ENCODE measurements at places on chromosomes 7 and 10.
A peak's percentile ranks its signal among the peaks of the same experiment; 100 is the strongest.

DNA sequence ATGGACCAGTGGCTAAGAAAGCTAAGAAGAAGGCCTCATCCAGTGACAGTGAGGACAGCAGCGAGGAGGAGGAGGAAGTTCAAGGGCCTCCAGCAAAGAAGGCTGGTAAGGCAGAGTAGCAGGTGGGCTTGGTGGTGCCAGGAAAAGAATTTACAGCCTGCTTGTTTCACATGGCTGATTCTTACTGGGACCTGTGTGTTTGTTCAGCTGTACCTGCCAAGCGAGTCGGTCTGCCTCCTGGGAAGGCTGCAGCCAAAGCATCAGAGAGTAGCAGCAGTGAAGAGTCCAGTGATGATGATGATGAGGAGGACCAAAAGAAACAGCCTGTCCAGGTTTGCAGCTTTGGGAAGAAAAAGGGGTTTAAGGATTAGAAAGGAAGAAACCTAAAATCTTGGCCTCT, 5.0 kb downstream of the NOLC1 start:
- DNase-seq = no peak
- peaks cover 8% of the 10 kb centered on the region for H3K4me1 ChIP-seq
- no peaks in the 10 kb centered on the region for H3K27me3 ChIP-seq
- H3K36me3 ChIP-seq = peaks cover 33% of the 10 kb centered on the region

DNA sequence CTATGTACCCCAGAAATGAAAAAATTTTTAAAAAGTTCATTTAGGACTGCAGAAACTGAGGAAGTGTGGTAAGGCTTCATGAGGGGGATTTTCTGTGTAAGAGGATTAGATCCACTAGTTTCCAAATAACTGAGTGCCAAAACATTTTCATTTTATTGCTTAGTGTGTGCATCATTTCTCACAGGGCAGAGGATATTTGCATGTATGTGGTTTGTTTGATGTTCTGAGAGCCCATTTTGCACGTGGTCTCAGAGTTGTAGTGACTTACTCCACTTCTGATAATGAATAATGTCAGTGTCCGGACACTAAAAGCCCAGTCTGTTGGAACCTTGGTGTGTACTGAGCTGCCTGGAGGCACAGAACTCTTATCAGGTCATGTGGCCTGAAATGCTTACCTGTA, 299.9 kb downstream of the AUTS2 start:
- no peaks in the 10 kb centered on the region for H3K4me1 ChIP-seq
- H3K27ac ChIP-seq = no peak overlapping the region
- no peak overlapping the region for H3K4me3 ChIP-seq
- H3K27me3 ChIP-seq = no peaks in the 10 kb centered on the region

- H3K27ac ChIP-seq = peak overlapping the region; percentile 76
- no peaks in the 10 kb centered on the region for H3K36me3 ChIP-seq
- H3K4me3 ChIP-seq = no peak overlapping the region
- no peak for DNase-seq
- H3K4me1 ChIP-seq = peaks cover 23% of the 10 kb centered on the region
Measured at GRCh38 chr7:17234030-17234397, 64.4 kb upstream of the AHR start.

GRCh38 chr10:76091926-76092325, 660.5 kb downstream of the LRMDA start:
- no peaks in the 10 kb centered on the region for H3K27me3 ChIP-seq
- H3K4me1 ChIP-seq = no peaks in the 10 kb centered on the region
- no peaks in the 10 kb centered on the region for H3K36me3 ChIP-seq
- no peak overlapping the region for H3K27ac ChIP-seq

GRCh38 chr10:79490400-79491142, 21.8 kb upstream of the EIF5AL1 start:
- H3K4me3 ChIP-seq = no peak overlapping the region
- no peak overlapping the region for H3K27ac ChIP-seq
- H3K36me3 ChIP-seq = no peaks in the 10 kb centered on the region
- no peaks in the 10 kb centered on the region for H3K4me1 ChIP-seq
- no peak for DNase-seq
- peaks cover 1% of the 10 kb centered on the region for H3K27me3 ChIP-seq

- H3K4me1 ChIP-seq = no peaks in the 10 kb centered on the region
- no peaks in the 10 kb centered on the region for H3K36me3 ChIP-seq
- no peak overlapping the region for H3K27ac ChIP-seq
- peaks cover 4% of the 10 kb centered on the region for H3K27me3 ChIP-seq
- no peak for DNase-seq
Measured at GRCh38 chr10:3693022-3693697, 91.8 kb downstream of the KLF6 start.

- H3K4me1 ChIP-seq = peaks cover 3% of the 10 kb centered on the region
- peak; percentile 36 for DNase-seq
- H3K27me3 ChIP-seq = no peaks in the 10 kb centered on the region
- no peaks in the 10 kb centered on the region for H3K36me3 ChIP-seq
- H3K27ac ChIP-seq = no peak overlapping the region
- no peak overlapping the region for H3K4me3 ChIP-seq
Measured at GRCh38 chr10:69071610-69072009, 16.3 kb upstream of the SRGN start.

- no peak for DNase-seq
- no peaks in the 10 kb centered on the region for H3K4me1 ChIP-seq
- no peak overlapping the region for H3K27ac ChIP-seq
- H3K4me3 ChIP-seq = no peak overlapping the region
- no peaks in the 10 kb centered on the region for H3K27me3 ChIP-seq
- H3K36me3 ChIP-seq = no peaks in the 10 kb centered on the region
Measured at GRCh38 chr7:113456533-113456932, 338.2 kb upstream of the SMIM30 start.

GRCh38 chr7:4202154-4202736, 479.9 kb upstream of the FOXK1 start:
- no peaks in the 10 kb centered on the region for H3K27me3 ChIP-seq
- no peak overlapping the region for H3K27ac ChIP-seq
- H3K4me3 ChIP-seq = no peak overlapping the region

DNA sequence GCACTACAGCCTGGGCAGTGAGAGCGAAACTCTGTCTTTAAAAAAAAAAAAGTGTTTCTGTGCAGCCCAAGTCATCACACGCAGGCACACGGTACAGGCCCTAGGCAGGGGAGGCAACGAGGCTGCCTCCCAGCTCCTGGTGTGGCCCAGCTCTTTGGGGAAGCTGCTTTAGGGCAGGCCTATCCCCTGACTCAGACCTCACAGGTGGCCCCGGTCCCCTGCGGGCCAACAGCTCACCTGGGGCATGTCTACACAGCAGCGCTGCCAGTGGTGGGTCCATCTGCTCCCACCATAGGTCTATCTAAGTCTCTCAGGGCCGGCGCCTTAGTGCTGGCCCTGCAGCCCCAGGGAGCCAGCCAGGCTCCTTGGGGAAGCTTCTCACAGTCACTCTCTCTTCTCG, 31.4 kb downstream of the ZAN start:
- H3K27me3 ChIP-seq = peaks cover 2% of the 10 kb centered on the region
- DNase-seq = no peak
- no peaks in the 10 kb centered on the region for H3K36me3 ChIP-seq
- H3K4me1 ChIP-seq = no peaks in the 10 kb centered on the region

- no peak overlapping the region for H3K4me3 ChIP-seq
- no peak for DNase-seq
- peaks cover 2% of the 10 kb centered on the region for H3K36me3 ChIP-seq
- peaks cover 24% of the 10 kb centered on the region for H3K4me1 ChIP-seq
- no peak overlapping the region for H3K27ac ChIP-seq
- no peaks in the 10 kb centered on the region for H3K27me3 ChIP-seq
Measured at GRCh38 chr7:158702196-158702595, 2.4 kb downstream of the NCAPG2 start.

GRCh38 chr7:36602511-36602910, 121.8 kb downstream of the AOAH start:
- H3K27me3 ChIP-seq = no peaks in the 10 kb centered on the region
- DNase-seq = no peak
- H3K27ac ChIP-seq = no peak overlapping the region
- no peaks in the 10 kb centered on the region for H3K4me1 ChIP-seq

DNA sequence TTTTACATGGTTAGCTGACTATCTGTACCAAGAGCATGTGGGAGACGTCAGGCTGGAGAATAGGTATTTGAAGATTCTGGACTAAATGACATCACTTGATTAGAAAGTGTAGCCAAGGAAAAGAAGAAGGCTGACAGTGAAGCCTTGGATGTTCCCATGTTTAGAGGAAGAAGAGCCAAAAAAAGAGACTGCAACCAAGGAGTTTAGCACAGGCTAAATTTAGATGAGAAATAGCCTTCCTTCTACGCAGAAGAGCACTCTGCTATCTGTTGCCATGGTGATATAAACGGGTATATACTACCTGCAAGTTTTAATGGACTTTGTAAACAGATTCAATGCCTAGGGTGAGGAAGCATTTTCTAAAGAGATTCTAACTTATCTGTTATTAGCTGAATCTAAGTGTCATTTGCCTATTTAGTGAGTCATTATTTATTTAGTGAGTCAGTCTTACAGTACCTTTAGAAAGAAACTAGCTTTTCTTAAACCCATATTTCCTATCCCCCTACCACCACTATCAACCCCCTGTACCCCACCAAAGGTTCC, 69.8 kb downstream of the CDK6 start:
- no peaks in the 10 kb centered on the region for H3K36me3 ChIP-seq
- peak; percentile 47 for DNase-seq
- no peak overlapping the region for H3K27ac ChIP-seq
- H3K4me3 ChIP-seq = no peak overlapping the region
- peaks cover 17% of the 10 kb centered on the region for H3K4me1 ChIP-seq
- H3K27me3 ChIP-seq = no peaks in the 10 kb centered on the region
